ENCODE measurements at places on chromosomes 7 and 10.

- no peak for DNase-seq
These were observed 108.1 kb downstream of the SNX10 start for GRCh38 chr7:26399736-26400135.

DNA sequence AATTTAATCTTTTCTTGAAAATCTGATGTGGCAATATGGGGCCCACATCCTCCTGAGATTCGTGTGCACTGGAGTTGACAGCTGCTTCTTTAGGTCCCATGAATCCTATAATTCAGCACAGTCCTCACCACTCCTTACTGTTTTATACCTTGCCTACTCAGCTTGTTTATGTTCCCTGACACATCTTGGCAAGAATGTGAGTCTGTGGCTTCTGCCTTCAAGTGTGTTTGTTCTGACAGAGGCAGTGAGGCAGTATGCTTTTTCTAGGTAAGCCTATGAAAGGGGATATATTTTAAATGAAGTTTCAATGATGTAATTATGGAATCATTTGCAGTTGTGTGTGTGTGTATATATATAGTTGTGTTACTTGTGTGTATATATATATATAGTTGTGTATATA lies 106.4 kb downstream of the AMPH start:
- DNase-seq = no peak

DNA sequence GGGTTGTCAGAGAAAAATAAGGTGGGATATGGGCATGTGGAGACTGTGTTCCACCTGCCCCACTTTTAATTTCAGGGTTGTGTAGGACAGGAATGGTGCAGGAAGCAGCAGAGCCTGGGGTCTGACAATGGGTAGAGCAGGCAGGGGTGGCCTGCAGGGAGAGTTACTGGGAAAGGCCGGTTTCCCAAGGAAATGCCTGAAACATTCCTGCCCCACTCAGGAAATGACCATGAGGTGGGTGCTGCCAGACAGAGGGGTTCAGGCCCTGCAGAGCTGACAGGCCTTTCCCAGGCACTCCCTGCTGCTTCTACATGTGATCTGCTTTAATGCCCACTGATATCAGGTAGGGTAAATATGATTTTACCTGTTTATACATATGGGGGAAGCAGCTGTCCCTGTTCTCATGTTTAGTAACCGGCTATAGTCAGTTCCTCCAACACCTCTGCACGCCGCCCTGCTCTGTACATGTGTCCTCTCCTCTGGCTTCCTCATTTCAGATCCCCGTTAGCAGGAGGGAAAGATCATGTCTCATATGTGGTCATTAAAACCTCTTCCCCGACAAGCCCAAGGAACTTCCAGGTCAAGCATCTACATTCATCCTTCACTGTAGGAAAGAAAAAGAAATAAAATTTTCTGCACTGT lies 118.6 kb upstream of the PRSS58 start:
- no peak for DNase-seq

- no peak for DNase-seq
These were observed 273.6 kb downstream of the DYNC1I1 start for GRCh38 chr7:96045919-96046318.

DNA sequence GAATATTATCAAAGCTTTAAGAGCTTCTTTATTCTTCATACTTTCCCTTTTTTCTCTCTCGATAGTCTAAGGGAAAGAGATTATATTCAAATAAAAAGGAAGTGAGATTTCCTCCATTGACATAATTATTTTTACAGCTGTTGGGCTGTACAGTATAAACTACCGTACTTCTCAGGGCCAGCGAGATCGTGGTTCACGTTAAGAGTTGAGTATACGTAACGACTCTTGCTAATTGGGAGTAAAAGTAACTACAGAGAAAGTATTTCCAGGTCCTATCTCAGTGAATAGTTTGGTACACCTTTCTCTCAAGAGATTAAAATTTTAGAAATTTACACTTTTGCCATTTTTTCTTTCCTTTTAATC lies 57.8 kb downstream of the INPP5F start:
- DNase-seq = no peak

DNA sequence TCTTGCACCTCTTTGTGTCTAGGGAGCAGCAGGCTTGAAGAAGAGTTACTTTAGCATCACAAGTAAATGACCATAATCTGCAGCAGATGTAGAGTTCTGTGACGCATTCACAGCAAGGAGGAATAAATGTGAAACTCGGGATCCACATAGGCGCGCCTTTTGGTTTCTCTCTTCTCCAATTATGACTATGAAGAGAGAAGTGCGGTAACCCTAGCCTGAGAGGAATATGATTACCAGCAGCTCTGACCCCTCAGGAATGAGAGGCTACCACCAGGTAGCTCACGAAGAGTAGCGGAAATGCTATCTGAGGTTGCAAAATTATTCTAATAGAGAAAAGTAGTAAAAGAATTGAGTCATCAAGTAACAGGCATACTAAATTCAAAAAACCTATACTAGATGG lies 25.2 kb upstream of the DMTF1 start:
- DNase-seq = no peak

DNA sequence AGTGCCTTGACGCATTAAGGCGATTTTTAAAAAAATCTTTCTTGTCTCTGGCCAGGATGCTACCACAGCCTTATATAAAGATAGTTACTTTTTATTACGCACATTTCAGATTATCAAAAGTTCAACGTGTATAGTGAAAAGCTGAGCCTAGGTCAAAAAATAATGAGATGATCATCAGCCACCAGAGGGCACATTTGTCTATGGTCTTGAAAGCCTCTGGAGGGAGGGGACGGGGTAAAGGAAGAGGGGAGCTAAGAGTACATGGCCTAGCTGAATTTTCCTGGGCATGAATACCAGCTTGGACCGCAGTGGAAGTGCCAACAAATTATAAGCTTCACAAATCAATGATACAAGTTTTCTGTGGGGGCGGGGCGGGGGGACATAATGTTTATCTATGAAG lies 285.9 kb upstream of the SMIM30 start:
- no peak for DNase-seq

- DNase-seq = no peak
These were observed 22.2 kb downstream of the KNDC1 start for GRCh38 chr10:133182190-133182589.

DNA sequence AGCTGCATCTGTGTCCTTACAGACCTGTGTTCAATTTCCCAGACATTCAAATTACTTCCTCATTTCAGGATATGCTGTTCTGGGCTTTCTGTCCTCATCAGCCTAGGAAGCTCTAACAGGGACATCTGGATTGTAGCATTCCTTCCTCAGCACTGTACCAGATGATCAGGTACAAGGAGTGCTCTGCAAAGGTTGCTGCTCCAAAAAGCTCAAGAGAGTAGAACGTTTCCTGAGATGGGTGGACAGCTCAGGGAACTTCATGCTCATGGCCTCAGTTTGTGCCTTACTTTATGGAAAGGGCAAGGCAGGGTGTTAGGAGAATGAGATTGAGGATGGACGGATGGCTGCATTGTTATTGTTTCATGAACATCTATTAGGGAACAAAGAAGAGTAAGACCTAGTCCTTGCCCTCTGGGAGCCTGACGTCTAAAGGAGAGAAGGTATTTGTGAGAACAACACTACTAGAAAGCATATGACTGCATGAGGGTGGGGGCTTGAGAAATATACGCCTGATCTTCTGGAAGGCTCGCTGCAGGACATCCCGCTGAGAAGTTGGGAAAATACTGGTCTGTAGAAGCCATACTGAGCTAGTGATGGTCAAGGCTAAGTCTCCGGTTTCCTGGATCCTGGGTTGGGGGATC lies 10.5 kb upstream of the ZNF212 start:
- DNase-seq = no peak

DNA sequence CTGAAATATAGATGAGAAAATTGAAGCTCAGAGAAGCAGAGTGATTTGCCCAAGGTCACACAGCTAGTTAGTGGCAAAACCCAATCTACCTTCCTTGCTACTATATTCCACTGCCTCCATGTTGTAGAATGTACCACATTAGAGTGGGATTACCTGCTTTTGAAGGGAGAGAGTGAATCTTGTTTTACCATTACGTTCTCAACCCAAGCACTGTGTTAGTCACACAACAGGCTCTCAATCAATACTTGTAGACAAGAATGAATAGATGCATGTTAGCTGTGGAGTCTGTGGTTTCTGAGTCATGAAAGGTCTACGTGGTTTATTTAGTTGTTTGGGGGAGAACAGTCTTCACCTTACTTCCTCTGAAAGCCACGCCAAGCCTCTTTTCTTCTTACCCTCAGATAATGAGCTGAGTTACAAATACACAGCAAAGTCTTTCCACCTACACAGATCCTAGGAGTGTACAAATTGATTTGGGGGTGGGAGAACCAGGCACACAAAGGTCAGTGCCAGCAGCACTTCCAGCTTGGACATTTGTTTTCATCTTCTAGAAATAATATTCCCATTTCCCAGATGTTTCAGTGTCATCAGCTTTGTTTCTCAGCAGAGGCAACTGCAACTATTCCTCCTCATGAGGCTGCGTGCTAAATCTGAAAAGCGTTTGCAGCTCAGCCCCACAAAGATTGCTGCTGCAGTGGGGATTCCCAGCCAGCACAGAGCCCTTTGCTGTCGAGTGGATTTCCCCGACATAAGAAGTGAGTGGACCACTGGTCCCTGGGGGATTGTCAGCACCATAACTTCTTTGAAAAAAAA lies 71.5 kb upstream of the ADO start:
- DNase-seq = no peak

- DNase-seq = peak; percentile 67
These were observed 103.0 kb upstream of the KLF6 start for GRCh38 chr10:3887885-3888476.

GRCh38 chr7:16051561-16052255 lies 365.2 kb upstream of the MEOX2 start:
- no peak for DNase-seq

DNA sequence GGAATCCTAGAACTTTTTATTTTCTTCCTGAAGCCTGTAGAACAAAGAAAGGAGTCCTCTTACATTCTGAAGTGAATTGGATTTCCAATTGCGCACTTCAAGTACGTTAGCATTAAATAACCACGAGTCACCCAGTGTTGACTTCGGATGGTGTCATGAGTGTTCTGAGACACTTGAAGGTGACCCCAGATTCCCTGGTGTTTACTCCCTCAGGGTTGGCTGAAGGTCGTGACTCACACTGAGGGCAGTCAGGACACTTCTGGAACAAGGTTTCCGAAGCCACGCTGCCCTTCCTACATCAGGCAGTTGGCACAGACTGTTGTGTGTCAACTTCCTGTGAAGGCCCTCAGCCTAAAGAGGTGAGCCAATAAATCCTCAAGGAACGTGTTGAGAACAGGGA lies 186.6 kb upstream of the CELF2 start:
- DNase-seq = no peak

GRCh38 chr10:98235846-98236245 lies 32.1 kb downstream of the LOXL4 start:
- DNase-seq = no peak

DNA sequence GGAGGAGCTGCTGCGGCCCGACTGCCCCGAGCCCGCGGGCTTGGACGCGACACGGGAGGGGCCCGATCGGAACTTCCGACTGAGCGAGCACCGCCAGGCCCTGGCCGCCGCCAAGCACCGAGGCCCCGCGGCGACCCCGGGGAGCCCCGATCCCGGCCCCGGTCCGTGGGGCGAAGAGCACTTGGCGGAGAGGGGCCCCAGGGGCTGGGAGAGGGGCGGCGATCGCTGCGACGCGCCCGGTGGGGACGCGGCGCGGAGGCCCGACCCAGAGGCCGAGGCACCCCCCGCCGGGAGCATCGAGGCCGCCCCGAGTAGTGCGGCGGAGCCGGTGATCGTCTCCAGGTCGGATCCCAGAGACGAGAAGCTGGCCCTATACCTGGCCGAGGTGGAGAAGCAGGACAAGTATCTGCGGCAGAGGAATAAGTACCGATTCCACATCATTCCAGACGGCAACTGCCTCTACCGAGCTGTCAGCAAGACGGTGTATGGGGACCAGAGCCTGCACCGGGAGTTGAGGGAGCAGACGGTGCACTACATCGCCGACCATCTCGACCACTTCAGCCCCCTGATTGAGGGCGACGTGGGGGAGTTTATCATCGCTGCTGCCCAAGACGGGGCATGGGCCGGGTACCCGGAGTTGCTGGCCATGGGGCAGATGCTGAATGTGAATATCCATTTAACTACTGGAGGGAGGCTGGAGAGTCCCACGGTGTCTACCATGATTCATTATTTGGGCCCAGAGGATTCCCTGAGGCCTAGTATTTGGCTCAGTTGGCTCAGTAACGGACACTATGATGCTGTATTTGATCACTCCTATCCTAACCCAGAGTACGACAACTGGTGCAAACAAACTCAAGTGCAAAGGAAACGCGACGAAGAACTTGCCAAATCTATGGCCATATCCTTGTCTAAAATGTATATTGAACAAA lies 1.4 kb downstream of the OTUD1 start:
- no peak for DNase-seq

DNA sequence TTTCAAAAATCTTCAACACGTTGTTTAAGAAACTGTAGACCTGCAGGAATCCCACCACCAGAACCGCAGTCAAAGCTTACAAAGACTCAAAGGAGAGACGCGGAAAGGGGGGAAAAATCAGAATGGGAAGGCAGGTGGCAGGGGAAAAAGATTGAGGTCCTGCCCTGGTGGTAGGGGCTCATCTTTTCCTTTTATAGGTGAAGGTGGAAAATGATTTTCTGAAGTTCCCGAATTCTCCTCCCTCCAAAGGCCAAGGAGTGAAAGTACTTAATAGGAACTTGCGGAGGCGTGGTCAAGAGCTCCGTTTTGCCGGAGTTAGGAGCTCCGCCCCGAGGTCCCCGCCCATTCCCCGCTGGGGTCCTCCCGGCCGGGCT lies 724 bp downstream of the BBIP1 start:
- DNase-seq = peak; percentile 95

DNA sequence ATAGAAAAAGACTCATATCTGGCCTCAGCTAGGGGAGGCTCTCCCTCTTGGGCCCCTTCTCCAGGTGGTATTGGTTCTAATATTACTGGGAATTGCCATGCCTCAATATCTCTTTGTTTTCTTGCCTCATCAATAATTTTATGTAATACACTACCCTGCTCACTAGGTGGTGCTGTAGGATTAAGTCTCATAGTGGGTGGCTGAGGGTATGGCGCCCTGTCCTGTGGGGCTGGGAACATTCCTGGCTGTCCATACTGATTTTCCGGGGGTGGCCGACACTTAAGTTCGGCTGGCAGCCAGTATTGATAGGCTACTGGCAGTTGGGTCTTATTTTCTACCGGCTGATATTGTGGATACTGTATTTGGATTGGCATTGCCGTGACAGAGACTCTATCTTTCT lies 9.0 kb upstream of the TAS2R3 start:
- no peak for DNase-seq

GRCh38 chr10:56823849-56824248 lies 462.8 kb upstream of the ZWINT start:
- DNase-seq = no peak

- DNase-seq = peak; percentile 27
These were observed 243.1 kb upstream of the AOAH start for GRCh38 chr7:36967387-36967786.

DNA sequence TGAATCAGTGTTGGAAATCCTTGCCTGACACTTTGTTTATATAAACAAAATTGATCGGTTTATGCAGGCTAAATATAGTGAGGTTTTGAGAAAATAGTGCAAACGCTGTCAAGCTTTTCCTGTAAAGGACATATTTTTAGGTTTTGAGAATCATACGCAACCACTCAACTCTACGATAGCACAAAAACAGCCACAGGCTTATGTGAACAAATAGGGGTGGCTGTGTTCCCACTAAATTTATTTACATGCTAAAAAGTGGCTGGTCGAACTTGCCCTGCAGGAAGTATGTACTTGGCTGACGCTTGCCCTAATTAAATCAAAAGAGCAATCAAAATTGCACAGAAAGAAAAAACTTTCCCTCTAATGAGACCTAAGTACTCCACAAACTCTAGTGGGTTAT lies 234.7 kb upstream of the CACNA2D1 start:
- DNase-seq = no peak

Data from breast epithelium (tissue), 4 donors.